LHCN-M2 (cell line): ENCODE measurements at places on chromosomes 12 and 14.
A peak's percentile ranks its signal among the peaks of the same experiment; 100 is the strongest.

- peak; percentile 64 for DNase-seq
These were observed 874 bp downstream of the CDC42BPB start for GRCh38 chr14:103056322-103057027.

DNA sequence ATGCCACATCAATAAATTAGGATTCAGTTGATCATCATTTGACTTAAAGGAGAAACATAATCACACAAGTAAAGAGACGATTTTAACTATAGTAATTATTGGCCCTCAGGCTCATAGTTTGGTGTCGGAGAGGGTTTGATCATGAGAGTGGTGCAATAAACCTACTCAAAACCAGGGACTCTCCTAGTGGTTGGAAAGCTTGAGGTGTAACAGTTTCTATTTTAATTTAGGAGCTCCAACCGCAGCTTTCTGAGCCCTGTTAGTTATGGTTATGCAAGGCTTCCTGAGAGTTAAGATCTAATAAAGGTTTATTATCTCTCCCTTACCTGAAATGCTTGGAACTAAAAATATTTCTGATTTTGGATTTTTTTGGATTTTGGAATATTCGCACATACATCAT, 36.4 kb downstream of the TMTC2 start:
- DNase-seq: no peak

- DNase-seq: peak; percentile 53
These were observed 98.4 kb downstream of the BCAT1 start for GRCh38 chr12:24850496-24850895.

DNA sequence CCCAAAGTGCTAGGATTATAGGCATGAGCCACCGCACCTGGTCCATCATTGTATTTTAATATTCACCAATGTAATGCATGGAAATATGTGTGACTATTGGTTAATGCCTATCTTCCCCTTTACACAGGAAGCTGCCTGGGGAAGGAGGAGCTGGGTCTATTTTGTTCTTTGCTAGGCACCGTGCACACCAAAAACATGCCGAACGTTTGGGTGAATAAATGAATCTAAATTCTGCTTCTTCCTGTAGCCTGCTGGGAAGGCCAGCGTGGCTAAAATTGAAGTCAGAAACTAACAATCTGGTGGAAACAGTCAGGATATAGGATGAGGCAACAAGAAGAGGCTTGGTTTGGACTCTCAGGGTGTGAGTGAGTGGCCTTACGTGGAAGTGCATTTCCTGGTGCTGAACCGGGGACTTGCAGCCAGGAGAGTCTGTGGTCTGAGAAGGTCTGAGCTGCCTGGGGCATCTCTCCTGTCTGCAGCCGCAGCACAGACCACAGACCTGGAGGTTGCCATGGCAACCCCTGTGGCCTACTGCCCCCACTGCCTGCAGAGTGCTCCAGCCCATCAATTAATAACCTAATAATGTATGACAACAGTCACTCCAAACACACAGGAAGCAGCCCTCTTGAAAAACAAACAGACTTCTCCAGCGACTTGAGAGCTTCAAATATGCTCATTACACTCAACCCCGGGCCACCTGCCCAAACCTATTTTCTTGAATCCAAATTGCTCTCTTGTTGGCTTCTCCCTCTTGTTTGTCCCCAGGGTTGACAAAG, 5.5 kb upstream of the GPR68 start:
- DNase-seq: no peak

DNA sequence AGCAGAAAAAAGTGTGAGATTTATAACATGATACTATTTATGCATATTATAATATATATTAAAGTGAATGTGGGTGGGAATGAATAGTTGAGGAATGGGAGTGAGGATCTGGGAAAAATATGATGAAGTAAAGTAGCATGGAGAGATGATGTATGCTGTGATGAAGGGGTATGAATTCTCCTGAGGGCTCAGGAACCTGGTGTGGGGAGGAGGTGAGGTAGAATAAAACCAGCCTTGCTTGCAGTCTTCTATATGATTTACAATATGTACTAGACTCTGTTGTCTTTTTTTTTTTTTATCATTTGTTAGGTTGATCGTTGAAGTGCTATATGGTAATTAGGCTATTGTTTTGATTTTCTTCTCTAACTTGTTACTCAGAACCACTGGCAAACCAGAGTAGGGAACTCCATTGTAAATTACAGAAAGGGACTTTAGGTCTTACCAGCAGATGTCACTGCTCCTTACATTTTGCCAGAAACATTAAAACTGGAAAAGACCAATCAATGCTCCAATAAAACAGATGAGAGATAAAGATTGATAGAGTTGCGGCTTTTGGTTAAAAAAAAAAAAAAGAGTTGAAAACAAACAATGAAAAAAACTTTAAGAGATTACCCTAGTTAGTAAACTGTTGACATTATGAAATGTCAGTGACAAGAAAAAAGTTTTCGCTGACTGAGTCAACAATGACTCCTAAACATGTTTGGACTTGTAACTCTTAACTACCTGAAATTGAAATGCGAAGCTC, 39.9 kb downstream of the ATL1 start:
- DNase-seq: peak; percentile 68

DNA sequence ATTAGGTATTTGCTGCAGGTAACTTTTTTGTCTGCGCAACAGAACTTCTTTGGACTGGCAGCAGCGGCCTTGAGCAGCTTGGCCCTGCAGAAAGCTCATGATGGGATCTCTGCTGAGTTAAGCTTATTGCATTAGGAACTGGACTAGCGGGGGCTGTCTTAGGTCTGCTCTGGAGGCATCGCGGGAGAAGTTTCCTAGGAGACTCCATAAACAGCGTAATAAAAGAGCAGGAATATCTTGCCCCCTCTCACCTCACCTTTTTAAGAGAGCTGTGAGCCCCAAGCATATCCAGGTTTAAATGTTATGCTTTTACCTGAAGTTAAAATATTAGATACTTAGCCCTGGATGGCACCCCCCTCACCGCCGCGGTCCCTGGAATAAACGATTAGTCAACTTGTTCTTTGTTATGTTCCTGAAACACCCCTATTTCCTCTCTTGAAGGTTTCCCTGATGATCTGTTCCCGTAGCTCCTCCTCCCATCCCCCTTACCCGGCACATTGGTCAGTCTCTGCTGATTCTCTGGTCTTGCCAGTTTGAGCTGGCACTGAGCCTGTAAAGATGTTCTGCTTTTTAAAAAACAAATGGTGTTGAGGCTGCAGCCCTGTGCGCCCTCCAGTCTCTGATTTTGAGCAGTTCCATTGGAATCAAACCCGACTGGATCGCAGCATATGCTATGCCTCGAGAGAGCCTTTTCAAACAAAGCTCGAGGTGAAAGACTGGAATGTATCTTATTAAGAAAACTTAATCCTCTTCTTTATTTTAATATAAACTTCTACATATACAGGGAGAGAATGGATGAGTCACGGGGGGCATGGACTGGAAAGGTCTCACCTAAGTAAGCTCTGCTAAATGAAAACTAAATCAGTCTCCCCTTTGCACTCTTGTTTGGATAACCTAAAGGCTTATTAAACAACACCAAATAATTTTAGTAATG, 1.9 kb downstream of the MLXIP start:
- peak; percentile 93 for DNase-seq

DNA sequence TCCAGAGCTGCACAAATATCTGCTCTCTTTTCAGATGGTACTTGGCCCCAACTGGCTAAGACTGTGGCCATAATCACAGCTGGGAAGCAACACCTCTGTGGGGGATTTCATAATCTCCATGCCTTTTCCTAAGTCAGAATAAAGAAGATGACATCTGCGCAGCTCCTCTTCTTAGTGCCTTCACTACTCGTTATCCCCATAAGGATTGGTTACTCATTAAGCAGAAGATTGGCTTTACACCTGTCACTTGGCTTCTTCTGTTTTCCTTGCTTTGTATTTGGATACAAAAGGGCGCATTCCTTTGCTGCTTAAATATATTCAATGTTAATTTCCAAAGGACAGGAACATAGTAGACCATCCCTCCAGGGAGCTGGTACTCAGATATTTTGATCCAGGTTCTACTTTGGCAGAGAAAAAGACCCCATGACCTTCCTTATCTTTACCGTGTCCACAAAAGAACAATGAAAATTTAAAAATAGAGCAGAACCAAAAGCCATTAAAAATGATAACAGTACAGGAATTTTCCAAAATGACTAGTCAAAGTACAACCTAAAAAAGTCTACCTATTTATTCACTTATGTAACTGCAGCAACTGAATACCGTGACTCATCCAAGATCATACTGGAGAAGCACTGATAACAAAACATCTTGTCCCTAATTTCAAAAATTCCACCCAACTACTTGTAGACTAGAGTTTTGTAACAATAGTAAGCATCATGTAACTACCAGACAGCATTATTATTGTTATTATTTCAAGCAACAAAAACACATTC, 352.3 kb upstream of the TMPO start:
- DNase-seq: no peak

GRCh38 chr14:39175445-39176262, 600 bp downstream of the PNN start:
- DNase-seq: peak; percentile 37

- peak; percentile 10 for DNase-seq
These were observed 98.7 kb downstream of the GAS2L3 start for GRCh38 chr12:100672075-100672592.
